Activated T-cell treated with anti-CD3 and anti-CD28 coated beads, Interleukin-2, amount 50 U/mL, for 1 hour (primary cell): ENCODE measurements at places on chromosomes 4 and X.

DNA sequence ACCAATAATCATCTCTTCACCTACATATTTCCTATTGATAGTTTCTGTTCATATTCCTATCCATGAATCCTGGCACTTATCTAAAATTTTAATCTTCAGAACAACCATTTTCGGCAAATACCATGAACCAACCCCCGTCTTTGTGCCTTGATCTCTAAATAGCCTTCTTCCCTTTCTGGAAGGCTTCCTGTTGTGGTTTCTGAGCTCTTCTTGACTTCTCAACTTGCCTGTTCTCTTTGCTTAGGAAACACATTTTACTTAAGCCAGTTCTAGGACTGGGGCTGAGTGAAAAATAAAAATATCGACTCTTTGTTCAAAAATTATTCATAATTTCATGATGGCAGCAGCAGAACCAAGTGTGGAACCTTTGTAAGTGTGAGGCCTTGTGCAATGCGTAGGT is 882.4 kb downstream of the C4orf33 start:
- no peak for DNase-seq

GRCh38 chr4:146346276-146346675 is 131.9 kb downstream of the REELD1 start:
- no peak for DNase-seq

- no peak for DNase-seq
Measured at GRCh38 chrX:137654481-137654880, 88.6 kb downstream of the ZIC3 start.

GRCh38 chrX:95071052-95071451 is 1397.0 kb downstream of the FAM133A start:
- DNase-seq = no peak

DNA sequence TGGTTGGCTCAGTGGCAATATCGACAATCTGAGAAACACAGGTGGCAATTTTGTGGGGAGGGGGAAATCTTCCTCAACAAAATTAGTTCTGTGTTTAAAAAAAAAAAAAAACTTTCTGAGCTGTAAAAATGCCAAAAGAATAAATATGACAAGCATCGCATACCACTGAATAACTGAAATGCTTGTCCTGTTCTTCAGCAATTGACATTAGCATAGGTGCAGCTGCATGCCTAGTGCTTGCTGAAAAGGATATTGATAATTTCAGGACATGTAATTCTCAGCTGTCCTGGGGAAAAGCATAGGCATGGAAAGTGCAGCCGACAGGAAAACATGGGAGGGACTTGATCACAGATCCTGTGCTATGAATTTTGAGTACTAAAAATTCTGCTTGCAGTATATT is 147.2 kb downstream of the SOWAHB start:
- DNase-seq = no peak

GRCh38 chr4:140047017-140047640 is 106.9 kb downstream of the MAML3 start:
- DNase-seq = no peak

DNA sequence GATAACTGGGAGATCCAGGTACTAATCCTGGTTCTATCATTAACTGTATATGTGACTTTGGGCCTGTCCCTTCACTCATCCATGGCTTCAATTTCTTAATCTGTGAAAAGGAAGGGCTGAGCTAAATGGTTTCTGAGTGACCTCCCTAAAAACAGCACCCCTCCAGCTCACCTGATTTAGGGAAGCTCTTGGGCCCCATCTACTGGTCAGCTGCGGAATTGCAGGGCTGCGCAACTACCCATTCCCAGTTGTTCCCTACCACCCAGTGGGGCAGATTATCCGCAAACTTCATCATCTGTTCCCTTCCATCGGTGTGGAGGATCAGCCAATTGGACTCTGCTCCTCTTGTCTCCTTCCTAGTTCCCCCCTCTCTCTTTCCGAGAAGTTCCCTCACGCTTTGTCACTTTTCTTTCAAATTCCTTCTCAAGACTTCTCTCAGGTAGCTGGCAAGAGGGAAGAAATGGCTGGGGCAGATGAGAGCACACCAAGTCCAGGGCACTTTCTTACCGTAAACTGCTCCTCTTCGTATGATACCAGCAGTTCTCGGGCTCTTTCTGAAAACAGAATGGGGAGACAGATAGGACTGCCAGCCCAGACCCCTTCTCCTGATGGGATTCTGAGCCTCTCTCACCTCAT is 5.8 kb downstream of the LAS1L start:
- peak; percentile 73 for DNase-seq

DNA sequence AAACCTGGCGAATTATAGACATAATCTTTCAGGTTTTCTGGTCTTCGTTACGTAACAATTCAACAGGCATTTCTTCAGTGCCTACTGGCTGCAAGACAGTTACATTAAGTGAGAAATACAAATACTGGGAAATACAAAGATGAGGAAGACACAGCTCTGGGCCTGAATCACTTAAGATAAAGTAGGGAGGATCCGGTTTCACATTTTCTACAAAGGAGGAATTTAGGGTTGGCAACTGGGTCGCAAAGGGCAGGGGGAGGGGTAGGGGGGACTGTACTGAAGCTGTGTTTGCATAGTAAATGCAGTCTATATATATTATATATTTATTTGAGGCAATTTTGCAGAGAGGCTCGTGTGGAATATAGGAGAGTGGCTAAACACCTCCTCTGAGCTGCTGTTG is 107.4 kb downstream of the MAML3 start:
- DNase-seq = no peak

DNA sequence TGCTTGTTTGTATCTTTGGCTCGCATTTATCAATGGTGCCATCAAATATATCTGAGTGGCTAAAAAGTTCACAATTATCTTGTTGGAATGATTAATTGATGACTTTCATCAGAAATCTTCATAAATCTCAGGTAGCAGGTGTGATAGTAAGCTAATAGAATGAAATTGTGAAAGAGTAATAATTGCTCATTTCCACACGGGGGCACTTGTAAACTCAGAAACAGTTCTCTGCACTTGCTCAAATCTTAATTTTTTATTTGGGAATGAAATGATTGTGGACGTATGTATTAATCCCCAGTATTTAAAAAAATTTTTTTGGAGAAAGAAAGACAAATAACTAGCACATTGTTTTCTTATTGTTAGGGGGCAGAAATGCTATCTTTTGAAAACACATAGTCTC is 132.8 kb downstream of the DTHD1 start:
- no peak for DNase-seq

- DNase-seq = no peak
Measured at GRCh38 chr4:185682236-185682635, 129.8 kb downstream of the SORBS2 start.

DNA sequence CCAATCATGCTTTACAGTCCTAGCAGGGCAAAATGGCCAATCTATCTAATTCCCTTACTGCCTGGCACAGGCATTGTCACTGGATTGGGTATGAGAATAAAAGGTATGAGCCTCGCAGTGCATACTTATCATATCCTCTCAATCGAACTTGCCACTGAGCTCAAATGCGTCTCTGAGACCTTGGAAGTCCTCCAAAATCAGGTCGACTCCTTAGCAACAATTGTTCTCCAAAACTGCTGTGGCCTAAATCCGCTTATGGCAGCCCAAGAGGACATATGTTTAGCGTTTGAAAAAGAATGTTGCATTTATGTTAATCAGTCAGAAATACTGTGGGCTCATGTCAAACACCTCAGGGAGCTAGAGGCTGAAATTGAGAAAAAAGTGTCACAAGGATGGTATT is 69.7 kb downstream of the SPIN4 start:
- DNase-seq = no peak

- no peak for DNase-seq
Measured at GRCh38 chrX:83022020-83022419, 486.1 kb upstream of the POU3F4 start.

GRCh38 chrX:69282893-69283690 is 117.8 kb upstream of the PJA1 start:
- DNase-seq = no peak

DNA sequence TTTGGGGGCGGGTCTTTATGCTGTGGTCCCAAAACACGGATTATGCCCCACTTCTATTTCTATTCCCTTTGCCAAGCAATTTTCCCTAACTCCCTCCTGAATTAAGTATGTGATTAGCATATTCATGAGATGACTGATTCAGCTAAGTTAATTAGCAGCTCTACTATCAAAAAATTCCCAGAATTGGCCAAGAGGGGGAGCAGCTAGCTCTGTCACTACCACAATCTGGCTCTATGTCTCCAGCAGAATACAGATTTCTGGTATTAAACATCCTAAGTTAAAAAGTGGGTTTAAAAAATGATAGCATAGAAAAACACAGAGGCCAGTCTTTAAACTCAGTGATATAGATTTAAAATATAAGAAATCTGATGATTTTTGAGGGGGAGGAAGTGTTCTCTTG is 80.3 kb downstream of the GPC4 start:
- no peak for DNase-seq

GRCh38 chr4:163568843-163569242 is 74.4 kb downstream of the TMA16 start:
- DNase-seq = no peak

GRCh38 chr4:38385093-38386004 is 278.6 kb upstream of the KLF3 start:
- DNase-seq = no peak

DNA sequence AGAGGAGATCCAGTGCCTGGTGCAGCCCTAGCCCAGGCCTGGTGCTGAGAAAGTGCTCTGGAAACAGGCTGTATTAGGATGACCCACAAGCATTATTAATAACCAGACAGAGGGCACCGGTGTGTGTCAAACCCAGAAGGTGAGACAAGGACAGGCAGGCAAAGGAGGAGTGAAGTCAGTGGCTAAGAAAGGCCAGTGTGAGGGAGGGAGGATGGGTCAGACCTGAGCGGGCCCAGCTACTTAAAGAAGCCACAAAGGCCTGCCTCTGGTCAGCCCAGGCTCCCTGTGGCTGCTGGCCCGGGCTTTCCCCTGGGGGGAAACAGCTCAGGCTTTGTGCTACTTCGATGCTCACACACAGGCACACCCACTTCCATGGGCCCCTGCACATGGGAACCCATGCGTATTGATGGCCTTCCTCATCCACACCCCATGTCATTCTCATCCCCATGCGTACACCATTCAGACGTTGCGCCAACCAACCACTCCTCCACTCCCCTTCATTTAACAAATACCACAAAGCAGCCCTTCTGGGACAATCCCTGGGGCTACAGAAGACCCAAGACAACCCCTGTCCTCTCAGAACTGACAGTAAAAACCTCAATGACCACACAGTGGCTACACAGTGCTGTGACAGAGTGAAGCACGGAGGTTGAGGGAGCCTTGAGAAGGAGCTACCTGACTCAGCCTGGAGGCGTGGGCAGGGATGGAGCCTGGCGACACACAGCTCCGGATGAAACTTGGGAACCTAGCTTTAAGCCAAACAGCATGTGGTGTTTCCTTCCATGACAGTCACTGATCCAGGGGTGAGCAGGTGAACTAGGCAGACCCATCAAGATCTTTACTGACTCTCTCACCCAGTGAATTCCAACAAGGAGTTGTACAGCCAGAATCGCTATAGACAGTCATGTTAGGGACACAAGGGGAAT is 24.9 kb upstream of the MTM1 start:
- no peak for DNase-seq

DNA sequence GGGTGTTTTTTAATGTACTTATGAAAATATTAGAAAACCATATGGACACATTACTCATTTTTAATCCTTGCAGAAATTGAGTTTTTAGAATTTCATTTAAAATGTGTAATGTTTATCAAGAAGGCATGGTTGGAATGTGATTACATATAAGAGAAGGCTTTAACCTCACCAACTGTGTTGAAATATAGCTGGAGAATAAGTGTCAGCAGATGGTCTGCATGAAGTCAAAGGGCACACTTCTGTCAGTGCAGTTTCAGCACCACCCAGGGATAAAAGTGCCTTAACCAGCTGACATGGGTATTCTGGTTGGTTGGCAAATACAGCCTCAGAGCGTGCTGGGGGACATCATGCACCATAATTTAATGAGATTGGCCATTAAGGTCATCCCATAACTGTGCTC is 21.2 kb upstream of the ANTXR2 start:
- no peak for DNase-seq

- no peak for DNase-seq
Measured at GRCh38 chrX:6685489-6685888, 150.6 kb upstream of the VCX3A start.

DNA sequence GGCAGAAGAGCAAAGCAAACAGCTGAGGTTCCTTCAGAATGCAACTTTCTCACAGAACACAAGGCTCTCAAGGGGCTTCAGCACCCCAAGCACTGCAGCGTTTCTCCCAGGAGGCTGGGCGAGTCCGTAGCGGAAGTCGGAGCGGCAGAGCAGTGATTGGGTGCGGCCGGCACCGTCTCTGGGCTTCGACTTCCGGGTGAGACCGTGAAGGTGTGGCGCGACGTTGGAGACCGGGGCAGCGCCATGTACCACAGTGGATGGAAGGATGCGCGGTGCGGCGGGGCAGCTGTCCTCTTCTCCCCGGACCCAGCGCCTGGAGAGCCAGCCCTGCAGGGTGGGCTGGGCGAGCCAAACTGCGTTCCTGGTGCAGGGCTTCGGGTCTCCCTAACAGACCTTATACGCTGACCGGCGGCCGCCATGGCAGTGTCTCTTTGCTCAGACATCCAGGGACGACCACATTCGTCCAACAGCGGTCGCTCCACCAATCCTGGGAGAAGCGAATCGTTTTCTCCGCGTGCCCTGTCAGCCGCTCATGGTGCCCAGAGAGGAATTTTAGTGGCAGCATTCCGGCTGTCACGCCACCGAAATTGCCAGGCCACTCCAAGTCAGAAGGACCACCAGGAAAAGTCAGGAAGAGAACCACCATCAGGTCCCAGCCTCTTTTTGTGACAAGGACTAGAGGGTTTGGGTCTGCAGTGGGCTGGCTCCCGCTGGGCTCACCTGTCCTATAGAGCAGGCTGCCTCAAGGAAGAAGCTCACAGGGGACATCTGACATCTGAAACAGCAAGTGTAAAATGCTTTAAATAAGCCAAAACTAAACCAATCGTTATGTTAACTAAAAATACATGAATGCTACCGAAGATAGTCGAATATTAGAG is 20.5 kb downstream of the TRIM61 start:
- peak; percentile 72 for DNase-seq

GRCh38 chr4:183636923-183637322 is 22.1 kb downstream of the RWDD4 start:
- DNase-seq = no peak

DNA sequence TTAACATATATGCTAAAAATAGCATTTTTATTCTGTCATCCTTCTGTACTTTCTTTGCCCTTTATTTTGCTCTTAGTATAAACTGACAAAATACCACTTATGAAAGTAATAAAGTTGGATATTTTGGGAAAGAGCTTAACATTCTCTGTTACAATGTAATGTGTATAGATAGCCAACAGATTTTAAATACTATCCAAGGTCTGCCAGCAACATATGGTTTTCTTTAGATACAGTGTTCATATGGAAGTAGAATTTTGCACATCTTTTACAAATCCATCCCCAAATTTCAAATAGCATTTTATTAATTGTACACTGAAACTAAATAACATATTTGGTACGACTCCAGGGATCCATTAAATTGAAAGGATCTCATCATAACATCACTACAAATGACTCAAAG is 268.6 kb upstream of the PCDH18 start:
- no peak for DNase-seq

GRCh38 chrX:114015966-114016365 is 567.9 kb upstream of the HTR2C start:
- DNase-seq = no peak

GRCh38 chrX:22527302-22527701 is 254.6 kb downstream of the CBLL2 start:
- DNase-seq = no peak

GRCh38 chr4:91058345-91058744 is 931.2 kb downstream of the CCSER1 start:
- DNase-seq = no peak
